ENCODE measurements at places on chromosomes 1 and 21. TPM values are rescaled to one million over a fixed set of nuclear protein-coding genes. Genes with fewer than 3 reads are reported as not detected.

The RHEX gene
- not detected for total RNA-seq

The CR1L gene
- not detected for total RNA-seq

The ERG gene
- total RNA-seq = not detected

The LRRC8C gene
- total RNA-seq = 3.4 TPM

The PLA2G2F gene
- 0.18 TPM for total RNA-seq

The BGLAP gene
- 0.35 TPM for total RNA-seq
